ENCODE measurements at places on chromosomes 7 and 10. TPM values are rescaled to one million over a fixed set of nuclear protein-coding genes. Genes with fewer than 3 reads are reported as not detected.

Gene OR2A42
- not detected for total RNA-seq

- no peak for DNase-seq
Measured at GRCh38 chr10:30176182-30176581, 116.8 kb upstream of the JCAD start.

Gene CADPS2
- total RNA-seq = 11.9 TPM

Gene HK1
- total RNA-seq = 219 TPM

- no peak for DNase-seq
Measured at GRCh38 chr7:140654109-140654387, 13.4 kb upstream of the DENND2A start.

DNA sequence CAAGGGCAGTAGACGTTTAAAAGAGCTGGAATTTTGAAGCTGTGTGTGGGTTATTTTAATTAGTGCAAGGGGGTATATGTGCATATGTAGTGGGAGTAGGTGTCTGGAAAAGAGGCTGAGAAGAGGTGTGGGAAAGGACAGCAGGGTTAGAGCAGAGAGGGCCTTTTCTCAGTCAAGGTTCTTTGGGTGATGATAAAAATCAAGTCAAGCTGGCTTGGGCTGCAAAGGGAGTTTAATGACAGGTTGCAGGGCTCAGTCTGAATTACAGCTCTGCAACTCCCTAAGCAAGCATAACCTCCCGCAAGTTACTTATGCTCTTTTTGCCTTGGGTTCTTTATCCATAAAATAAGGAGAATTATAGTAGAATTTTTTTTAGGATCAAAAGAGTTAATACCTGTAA lies 83.5 kb downstream of the RELN start:
- DNase-seq = no peak

DNA sequence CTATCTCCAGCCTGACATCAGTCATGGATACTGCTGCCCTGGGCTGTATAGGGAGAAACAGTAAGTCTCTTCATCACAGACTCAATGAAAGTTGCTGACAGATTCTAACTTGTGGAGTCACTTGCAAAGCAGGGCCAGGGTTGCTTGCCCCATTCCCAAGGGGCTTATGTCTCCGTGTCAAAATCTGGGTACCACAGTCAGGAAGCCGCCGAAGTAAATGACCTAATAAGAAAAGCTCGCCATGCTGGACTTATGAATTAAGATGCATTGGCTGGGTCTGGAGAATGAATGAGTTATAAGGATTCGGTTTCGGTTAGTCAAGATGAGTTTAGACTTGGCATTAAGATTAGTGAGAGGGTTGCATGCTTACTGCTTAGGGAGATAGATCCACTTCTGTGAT lies 10.8 kb upstream of the OR6V1 start:
- DNase-seq = no peak

DNA sequence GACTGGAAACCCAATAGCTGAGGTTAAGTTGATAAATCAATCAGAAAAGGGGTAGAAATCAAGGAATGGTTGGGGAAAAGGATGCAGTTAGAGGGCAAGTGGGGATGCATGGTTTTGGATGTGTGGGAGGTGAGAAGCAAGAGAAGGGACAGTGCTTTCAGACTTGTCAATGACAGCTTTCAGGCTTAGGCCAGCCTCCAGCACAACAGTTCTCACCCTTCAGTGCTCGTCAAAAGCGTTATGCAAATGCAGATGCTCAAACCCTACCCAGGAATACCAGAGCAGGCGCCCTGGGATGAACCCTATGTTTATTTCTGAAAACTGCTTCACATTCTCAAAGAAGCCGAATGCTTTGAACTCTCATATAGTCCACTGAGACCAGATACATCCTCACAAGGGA lies 74.0 kb downstream of the AOAH start:
- no peak for DNase-seq

GRCh38 chr7:121187676-121188075 lies 141.1 kb upstream of the WNT16 start:
- no peak for DNase-seq

Gene NCF1
- total RNA-seq = 3.5 TPM

Gene TFEC
- 1.7 TPM for total RNA-seq

DNA sequence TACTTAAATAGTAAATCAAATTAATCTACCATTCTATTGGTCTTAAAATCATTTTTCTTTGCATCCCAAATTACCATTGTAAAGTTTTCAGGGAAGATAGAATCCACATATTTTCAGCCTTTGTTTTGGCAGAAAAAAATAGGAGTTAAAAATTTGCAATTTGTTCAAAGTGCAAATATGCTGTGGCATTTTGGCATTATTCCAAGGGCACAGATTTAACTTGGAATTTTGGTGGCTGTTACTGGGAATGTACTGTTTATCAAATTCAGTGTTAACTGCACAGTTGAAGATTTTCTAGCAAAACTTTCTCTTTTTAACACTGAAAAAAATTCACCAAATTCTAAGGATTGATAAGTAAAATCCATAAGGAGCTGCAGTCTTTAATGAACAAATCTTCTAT lies 151.0 kb upstream of the HDAC9 start:
- no peak for DNase-seq

DNA sequence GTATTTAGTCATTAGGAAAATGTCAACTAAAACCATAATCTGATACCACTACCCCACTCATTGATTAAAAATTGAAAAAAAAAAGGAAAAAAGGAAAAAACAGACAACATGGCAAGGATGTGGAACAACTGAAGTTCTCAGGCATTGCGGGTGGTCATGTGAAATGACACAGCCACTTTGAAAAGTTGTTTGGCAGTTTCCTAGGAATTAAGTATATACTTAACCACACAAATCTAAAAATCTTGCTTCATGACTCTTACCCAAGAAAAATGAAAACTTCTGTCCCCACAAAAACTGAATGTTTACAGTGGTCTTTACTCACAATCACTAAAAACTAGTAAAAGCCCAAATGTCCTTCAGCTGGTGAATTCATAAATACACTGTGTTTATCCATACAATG lies 254.5 kb downstream of the AHR start:
- DNase-seq = no peak
